Mammary epithelial cell (primary cell): ENCODE measurements at places on chromosomes 7 and 10. TPM values are rescaled to one million over a fixed set of nuclear protein-coding genes. Genes with fewer than 3 reads are reported as not detected.

DNA sequence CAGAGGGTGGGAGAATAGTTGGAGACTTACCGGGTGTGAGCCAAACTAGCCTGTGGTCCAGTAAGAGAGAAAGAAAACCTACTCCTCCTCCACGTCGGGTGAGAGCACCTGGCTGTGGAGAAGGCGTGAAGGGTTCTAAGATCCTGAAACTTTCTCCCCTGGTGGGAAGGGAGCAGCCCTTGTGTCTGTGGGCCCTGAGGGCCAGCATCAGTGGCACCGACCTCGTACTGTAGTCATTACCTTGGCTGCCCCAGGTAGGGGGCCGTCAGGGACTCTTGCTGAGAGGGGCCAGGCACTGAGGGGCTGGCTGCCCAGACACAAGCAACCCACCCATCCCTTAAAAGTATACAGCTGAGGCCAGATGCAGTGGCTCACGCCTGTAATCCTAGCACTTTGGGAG is 69.5 kb upstream of the LOXL4 start:
- no peak for DNase-seq

- DNase-seq, result no peak
Observed at GRCh38 chr10:104098358-104098925, 12.8 kb upstream of the COL17A1 start.

The ARHGEF35 gene
- 15.7 TPM for total RNA-seq

DNA sequence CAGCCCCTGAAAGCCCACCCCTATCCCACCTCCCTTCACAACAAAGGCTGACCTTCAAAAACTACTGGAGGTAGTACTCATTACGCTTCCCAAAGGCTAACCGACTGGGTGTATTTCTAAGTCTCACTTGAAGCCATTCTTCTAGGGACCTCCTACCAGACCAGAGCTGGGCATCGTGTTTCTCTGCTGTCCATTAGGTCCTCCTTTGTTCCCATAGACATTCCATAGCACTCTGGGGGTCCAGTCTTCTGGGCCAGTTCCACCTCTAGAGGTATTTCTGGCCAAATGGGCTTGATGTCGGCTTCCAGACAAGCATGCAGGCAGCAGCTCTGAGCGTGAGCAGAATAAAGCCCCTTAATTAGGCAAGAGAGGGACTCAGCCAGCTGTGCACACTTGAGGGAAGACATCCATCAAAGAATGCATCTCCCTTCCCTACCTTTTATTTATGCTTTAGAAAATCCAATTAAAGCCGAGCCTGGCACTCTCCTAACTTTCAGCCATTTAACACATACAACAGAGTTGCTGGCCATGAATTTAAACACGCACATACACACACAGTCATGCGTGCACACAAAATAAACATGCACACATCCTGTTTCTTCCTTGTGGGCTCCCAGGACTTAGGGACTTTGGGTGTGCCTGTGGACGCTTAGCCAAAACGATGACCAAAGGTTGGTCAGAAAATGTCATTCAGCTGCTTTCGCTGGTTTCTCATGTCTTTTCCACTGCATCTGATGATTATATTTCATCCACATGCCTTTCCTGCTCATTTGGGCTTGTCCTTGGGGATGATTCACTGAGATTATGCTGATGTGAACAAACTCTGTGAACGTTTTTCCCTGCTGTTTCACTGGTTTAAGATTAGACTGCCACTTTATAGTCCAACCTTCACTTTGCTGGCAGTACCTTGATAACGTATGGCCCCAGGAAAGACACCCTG is 362.0 kb upstream of the NFE2L3 start:
- no peak for DNase-seq

The TAS2R41 gene
- not detected for total RNA-seq

GRCh38 chr10:93071674-93072224 is 1.9 kb upstream of the CYP26A1 start:
- no peak for DNase-seq

The HTR7 gene
- 24.1 and 24.9 TPM in 2 replicates for total RNA-seq

The PAPOLB gene
- total RNA-seq, result not detected in 2 replicates

GRCh38 chr10:123150986-123151736 is 3.0 kb upstream of the BUB3 start:
- DNase-seq, result peak; percentile 15

The STEAP4 gene
- 0.47 TPM in 1 of 2 replicates, not detected in the other for total RNA-seq

DNA sequence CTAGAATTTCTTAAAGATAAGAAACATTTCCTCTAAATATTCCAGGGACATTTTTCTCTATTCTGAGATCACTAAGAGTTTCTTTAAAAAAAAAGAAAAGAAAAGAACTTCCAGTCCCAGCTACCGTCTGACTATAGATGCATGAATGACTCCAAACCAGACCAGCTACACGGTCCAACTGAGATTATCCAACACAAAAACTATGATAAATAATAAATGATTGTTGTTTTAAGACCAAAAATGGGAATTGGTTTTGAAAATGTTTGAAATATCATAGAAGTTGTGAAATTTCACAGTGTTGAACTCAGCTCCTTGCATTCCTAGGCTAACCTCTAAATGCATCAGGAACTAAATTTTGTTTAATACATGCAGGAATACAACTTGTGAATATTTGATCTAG is 1619.6 kb upstream of the LRRTM3 start:
- no peak for DNase-seq

- peak; percentile 98 for DNase-seq
Observed at GRCh38 chr10:97543025-97543546, 29.5 kb upstream of the ANKRD2 start.

- DNase-seq, result no peak
Observed at GRCh38 chr10:100158044-100158805, 27.6 kb downstream of the ERLIN1 start.

GRCh38 chr10:30051220-30051619 is 8.2 kb downstream of the JCAD start:
- DNase-seq, result no peak

- no peak for DNase-seq
Observed at GRCh38 chr7:49769285-49769857, 4.1 kb upstream of the VWC2 start.

DNA sequence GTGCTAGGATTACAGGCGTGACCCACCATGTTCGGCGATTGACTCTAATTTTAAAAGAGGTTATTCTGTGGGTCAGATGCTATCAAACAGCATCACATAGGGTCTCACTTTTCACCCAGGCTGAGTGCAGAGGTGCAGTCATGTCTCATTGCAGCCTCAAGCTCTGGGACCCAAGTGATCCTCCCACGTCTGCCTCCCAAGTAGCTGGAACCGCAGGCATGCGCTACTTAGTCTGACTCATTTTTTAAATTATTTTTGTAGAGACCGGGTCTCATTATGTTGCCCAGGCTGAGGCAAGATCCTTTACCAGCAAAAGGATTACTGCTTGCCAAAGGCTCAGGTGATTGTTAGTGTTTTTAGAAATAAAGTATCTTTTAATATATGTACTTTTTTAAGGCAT is 42.9 kb upstream of the STOX1 start:
- DNase-seq, result no peak

- peak; percentile 62 for DNase-seq
Observed at GRCh38 chr7:108413782-108414492, 42.3 kb downstream of the NRCAM start.
